Daoy (cell line): ENCODE measurements at places on chromosomes 12 and 14.

DNA sequence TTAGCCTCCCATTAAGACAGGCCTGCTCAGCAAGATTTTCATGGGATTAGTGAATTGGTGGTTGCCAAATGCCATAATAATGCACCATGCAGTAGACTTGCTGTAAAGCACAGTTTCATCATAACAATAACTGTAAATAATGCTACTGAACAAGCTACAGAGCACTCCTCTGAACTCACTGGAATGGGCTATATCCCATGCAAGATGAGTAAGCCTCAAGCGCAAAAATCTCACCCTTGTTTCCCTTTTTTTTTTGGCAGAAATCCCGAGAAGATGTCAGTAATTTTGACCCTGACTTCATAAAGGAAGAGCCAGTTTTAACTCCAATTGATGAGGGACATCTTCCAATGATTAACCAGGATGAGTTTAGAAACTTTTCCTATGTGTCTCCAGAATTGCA, 145.9 kb upstream of the HIF1A start:
- no peak for DNase-seq

DNA sequence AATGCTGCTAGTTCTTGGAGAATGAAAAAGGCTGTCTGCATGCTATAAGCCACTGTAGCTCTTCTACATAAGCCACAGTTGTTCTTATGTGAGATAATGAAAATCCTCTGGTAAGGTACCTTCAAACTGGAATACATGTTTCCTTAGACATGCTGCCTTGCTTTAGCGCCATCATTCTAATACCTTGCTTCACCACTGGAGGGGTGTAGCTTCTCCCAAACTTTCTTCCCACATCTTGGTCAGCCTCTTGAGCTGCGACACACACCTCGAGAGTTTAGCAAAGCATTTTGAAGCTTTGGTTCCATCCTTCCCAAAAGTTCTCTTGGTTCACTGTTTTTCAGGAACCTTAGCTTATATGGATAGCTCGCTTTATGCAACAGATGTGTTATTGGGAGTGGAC, 69.5 kb downstream of the NKX2-1 start:
- DNase-seq = peak; percentile 59

- no peak for DNase-seq
These were observed 50.7 kb downstream of the ELK3 start for GRCh38 chr12:96244826-96245225.

- DNase-seq = no peak
These were observed 147.2 kb downstream of the KSR2 start for GRCh38 chr12:117821480-117822175.

GRCh38 chr12:113900716-113901115, 65.4 kb downstream of the RBM19 start:
- DNase-seq = no peak

GRCh38 chr14:94145902-94146527, 16.6 kb upstream of the IFI27L2 start:
- DNase-seq = no peak

GRCh38 chr14:31207755-31208545, at the start of gene HECTD1:
Gene HECTD1 (minus strand): TSS chr14:31207793. CDS start chr14:31205936, 1,857 bp downstream.
- peak; percentile 95 for DNase-seq

DNA sequence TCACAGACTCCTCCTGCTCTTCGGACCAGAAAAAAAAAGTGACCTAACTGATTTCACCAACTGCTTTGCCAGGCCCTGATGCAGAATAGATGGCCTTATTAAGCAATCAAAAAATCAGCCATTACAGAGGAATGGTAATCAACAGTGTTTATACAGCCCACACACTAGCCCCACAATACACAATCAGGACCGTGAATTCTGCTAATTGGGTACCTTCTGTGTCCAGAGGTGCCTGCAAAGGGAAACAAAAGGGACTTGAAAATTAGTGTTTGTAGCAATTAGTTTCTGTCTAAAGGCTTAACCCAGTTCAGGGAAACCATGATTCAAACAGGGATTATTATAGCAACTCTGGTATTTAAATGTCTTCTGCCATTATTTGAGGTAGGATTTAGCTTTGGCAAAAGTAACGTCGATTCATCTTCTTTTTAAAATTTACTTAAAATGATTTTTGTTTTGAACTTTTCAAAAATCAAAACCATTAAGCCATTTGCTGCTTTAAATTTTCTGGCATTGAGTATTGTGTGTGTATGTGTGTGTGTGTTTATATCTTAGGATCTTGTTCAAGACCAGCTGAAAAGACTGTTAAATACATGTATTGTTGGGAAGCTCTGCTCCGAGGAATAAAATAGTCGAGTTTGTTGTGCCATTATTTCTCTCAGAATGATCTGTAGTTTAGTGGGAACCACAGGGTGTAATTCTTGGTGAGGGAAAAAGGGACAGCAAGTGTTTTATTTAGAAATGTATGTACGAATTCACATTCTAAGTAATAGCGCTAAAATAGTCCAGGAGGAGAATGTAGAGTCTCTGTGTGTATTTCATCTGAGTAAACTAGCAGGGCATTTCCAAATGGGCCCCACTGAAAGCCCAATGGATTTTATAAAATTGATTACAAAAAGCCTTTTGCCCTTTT, 156.1 kb downstream of the PTCSC3 start:
- no peak for DNase-seq

GRCh38 chr14:63893701-63894458, 41.1 kb downstream of the SYNE2 start:
- DNase-seq = peak; percentile 27

- no peak for DNase-seq
These were observed 10.2 kb downstream of the SGPP1 start for GRCh38 chr14:63717702-63718101.

DNA sequence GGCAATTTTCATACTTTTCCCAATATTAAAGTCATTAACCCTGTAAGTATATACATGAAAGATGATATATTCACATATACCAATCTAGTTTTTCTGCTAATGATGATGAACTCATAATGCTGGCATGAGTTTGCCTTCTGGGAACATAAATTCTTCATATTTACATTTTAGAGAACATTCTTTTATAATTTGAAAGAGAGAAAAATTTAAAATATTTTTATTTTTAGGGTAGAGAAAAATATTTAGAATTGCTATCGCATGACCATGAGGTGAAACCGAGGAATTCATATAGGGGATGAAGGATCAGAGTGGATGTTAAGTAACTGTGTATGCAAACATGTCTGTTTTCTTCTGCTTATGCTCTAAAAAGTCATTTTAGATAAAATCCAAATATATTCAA, 825.3 kb upstream of the FLRT2 start:
- no peak for DNase-seq

DNA sequence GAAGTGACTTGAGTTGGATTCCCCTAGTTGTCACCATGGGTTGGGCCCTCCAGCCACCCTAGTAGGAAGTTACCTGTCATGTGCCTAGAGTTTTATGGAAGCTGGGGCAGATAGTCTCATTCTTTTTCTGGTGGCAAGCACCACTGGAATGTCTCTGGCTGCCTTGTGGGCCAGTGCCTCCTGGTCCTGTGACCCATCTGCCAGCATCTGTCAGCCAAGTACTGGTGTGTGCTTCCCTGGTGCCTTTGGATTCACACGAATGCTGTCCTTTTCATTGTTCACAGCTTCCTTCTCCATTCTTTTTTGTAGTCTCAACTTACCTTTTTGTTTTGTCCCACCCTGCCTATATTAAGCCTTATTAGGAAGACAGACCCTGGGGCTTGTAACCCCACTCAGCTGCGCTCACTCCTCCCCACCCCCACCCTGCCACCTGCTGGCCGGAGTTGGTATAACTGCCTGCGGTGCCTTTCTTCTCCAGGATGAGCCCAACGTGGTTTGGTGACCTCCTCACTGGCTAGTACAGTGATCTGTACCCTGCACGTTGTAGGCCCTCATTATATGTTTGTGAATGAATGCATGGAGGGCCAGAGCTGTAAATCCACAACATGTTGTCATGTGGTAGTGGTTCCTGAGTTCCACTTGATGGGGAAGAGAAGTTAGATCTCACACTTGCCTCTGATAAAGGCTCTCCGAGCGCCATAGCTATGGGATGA, 125.7 kb downstream of the TSPAN9 start:
- DNase-seq = peak; percentile 61
